ENCODE measurements at places on chromosomes 2 and 18. TPM values are rescaled to one million over a fixed set of nuclear protein-coding genes. Genes with fewer than 3 reads are reported as not detected.

LBX2 gene
- 0.21 TPM for total RNA-seq

SLC38A11 gene
- 4.3 TPM for total RNA-seq

UXS1 gene
- 96.9 TPM for total RNA-seq

SERPINB10 gene
- total RNA-seq, result 5.7 TPM

KCNE4 gene
- total RNA-seq, result under 0.01 TPM

TET3 gene
- total RNA-seq, result 21.0 TPM

OR6B2 gene
- total RNA-seq, result not detected

MAPK4 gene
- not detected for total RNA-seq

LYG2 gene
- not detected for total RNA-seq

SERPINB4 gene
- not detected for total RNA-seq
